ENCODE measurements at places on chromosomes 1 and 21.

- H3K4me1 ChIP-seq, result peaks cover 11% of the 10 kb centered on the region
- peaks cover 74% of the 10 kb centered on the region for H3K36me3 ChIP-seq
- H3K27ac ChIP-seq, result no peak overlapping the region
- no peaks in the 10 kb centered on the region for H3K27me3 ChIP-seq
- DNase-seq, result no peak
Observed at GRCh38 chr1:205172729-205173366, 38.7 kb downstream of the DSTYK start.

GRCh38 chr21:42846221-42846620 lies 33.1 kb downstream of the WDR4 start:
- peaks cover 93% of the 10 kb centered on the region for H3K36me3 ChIP-seq
- no peaks in the 10 kb centered on the region for H3K27me3 ChIP-seq
- no peak for DNase-seq
- H3K4me1 ChIP-seq, result no peaks in the 10 kb centered on the region
- no peak overlapping the region for H3K27ac ChIP-seq

DNA sequence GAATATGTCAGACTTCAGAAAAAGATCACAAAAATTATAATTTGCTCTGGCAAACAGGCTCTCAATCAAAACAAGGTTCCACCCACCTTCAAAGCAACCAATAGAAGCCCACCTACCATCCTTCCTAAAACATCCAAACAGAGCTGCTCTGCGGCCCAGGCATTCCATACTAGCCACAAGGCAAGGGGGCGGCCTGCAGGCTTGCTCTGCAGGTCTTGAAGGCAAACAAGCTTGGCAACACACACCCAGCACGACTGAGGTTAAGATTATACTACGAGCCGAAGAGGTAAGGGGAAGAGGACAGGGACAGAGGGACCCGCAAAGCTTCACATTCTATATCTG lies 207.3 kb downstream of the SLC45A1 start:
- no peak for DNase-seq
- peaks cover 33% of the 10 kb centered on the region for H3K4me1 ChIP-seq
- H3K36me3 ChIP-seq, result peaks cover 2% of the 10 kb centered on the region
- H3K27ac ChIP-seq, result peak overlapping the region; percentile 84
- H3K4me3 ChIP-seq, result peak overlapping the region; percentile 50
- H3K27me3 ChIP-seq, result no peaks in the 10 kb centered on the region

DNA sequence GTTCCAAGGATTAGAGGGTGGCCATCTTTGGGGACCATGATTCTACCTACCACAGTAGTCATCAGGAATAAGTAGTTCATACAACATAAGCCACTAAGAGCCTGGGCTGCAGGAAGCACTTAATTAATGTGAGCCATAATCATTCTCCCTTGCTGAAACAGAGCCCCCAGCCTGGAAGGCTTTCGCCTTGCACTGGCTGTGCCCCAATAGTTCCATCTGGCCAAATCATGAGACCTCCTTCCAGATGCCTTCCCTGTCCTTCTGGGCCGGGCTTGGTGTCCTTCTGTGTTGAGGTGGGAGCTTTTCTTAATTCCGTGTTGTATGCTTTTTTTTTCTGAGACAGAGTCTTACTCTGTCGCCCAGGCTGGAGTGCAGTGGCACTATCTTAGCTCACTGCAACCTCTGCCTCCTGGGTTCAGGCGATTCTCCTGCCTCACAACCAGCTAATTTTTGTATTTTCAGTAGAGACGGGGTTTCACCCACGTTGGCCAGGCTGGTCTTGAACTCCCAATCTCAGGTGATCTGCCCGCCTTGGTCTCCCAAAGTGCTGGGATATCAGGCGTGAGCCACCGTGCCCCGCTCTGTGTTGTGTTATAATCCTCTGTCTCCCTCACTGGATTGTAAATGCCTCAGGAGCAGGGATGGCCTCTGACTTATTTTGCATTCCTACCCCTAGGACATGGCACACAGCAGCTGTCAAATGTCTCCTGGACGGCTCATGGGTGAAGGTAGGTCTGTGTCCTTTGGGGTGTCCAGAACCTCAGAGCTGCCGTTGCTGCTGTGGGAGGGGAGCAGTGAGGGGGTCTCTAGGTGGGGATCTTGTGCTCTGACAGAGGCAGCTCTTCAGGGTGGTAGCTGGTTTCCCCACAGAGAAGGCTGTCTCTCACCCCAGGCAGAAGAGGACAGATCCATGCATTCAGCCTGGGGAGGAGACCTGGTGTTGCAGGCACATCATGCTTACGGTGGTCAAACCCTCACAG lies 10.1 kb downstream of the GNG4 start:
- H3K4me1 ChIP-seq, result peaks cover 10% of the 10 kb centered on the region
- no peaks in the 10 kb centered on the region for H3K27me3 ChIP-seq
- no peaks in the 10 kb centered on the region for H3K36me3 ChIP-seq

DNA sequence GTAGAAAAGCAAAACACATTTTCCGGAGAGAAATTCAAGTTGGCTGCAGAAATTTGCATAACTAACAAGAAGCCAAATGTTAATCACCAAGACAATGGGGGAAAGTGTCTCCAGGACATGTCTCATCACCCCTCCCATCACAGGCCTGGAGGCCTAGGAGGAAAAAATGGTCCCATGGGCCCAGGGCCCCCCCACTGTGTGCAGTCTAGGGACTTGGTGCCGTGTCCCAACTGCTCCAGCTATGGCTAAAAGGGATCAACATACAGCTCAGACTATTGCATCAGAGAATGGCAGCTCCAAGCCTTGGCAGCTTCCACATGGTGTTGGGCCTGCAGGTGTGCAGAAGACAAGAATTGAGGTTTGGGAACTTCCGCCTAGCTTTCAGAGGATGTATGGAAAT lies 138.2 kb downstream of the USH2A start:
- no peak for DNase-seq
- H3K4me3 ChIP-seq, result no peak overlapping the region
- H3K27me3 ChIP-seq, result no peaks in the 10 kb centered on the region
- no peaks in the 10 kb centered on the region for H3K4me1 ChIP-seq
- no peaks in the 10 kb centered on the region for H3K36me3 ChIP-seq

- H3K27ac ChIP-seq, result no peak overlapping the region
- no peak overlapping the region for H3K4me3 ChIP-seq
- no peak for DNase-seq
- H3K4me1 ChIP-seq, result peaks cover 48% of the 10 kb centered on the region
- no peaks in the 10 kb centered on the region for H3K27me3 ChIP-seq
- H3K36me3 ChIP-seq, result no peaks in the 10 kb centered on the region
Observed at GRCh38 chr21:16193496-16194094, 463.8 kb downstream of the USP25 start.

DNA sequence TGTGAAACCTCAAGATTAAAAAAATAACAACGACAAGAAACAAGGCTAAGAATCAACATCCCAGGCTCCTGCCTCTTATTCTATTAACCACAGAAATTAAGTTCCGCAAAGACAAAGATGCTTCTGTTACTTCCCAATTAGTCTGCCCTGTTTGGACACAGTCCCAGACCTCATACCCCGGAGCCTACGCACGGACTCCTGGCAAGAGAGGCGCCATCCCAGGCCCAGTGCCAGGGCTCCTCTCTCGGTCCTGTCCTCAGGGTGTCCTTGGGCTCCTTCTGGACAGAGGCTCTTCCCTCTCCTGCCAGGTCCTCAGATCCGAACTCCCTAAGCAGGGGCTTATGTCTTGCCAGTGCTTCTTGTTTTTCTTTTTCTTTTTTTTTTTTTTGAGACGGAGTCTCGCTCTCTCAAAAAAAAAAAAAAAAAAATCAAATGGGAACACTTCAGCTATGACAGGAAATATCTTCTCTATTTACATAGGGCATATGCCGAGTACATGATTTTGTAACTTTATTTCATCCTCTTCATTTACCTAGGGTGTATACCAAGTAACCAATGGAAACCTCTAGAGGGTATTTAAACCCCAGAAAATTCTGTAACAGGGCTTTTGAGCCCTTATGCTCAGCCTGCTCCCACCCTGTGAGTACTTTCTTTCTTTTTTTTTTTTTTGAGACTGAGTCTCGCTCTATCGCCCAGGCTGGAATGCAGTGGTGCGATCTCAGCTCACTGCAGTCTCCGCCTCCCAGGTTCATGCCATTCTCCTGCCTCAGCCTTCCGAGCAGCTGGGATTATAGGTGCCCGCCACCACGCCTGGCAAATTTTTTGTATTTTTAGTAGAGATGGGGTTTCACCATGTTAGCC lies 11.7 kb upstream of the ENO1 start:
- no peaks in the 10 kb centered on the region for H3K36me3 ChIP-seq
- peak overlapping the region; percentile 82 for H3K27ac ChIP-seq
- DNase-seq, result peak; percentile 59
- no peaks in the 10 kb centered on the region for H3K27me3 ChIP-seq
- H3K4me3 ChIP-seq, result peak overlapping the region; percentile 60

DNA sequence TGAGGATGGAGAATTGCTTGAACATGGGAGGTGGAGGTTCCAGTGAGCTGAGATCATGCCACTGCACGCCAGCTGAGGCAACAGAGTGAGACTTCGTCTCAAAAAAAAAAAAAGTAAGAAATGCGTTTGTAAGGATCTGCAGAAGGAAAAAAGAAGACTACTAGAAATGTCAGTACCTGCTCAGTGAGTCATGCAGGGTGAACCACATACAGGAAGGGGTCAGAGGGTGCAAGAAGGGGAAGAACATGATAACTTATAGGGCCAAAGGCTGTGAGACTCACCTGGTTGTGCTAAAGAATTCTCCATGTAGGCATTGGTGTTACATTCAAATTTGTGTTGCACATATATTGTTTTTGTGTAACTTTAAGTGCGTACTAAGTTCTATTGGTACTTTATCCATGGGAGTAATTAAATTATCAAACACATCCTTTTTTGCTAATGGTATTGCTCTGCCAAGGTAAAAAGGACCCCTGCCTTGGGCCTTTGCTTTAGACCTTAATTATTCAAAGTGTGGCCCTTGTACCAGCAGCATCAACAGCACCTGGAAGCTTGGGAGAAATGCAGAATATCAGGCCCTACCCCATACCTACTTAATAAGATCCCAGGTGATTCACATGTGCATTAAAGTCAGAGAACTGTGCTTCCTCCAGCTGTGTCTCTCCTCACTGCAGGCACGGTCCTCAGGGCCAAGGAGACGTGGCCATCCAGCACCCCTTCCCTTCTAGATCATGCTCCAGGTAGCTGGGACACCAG lies 96.4 kb upstream of the PPP2R5A start:
- peaks cover 17% of the 10 kb centered on the region for H3K4me1 ChIP-seq
- no peak for DNase-seq
- no peaks in the 10 kb centered on the region for H3K27me3 ChIP-seq
- no peak overlapping the region for H3K4me3 ChIP-seq
- no peaks in the 10 kb centered on the region for H3K36me3 ChIP-seq
- H3K27ac ChIP-seq, result no peak overlapping the region

GRCh38 chr1:177825276-177825901 lies 144.5 kb downstream of the SEC16B start:
- no peaks in the 10 kb centered on the region for H3K27me3 ChIP-seq
- no peaks in the 10 kb centered on the region for H3K36me3 ChIP-seq
- no peak overlapping the region for H3K27ac ChIP-seq
- no peak for DNase-seq
- H3K4me3 ChIP-seq, result no peak overlapping the region

- no peak for DNase-seq
- no peaks in the 10 kb centered on the region for H3K27me3 ChIP-seq
- H3K27ac ChIP-seq, result no peak overlapping the region
- no peak overlapping the region for H3K4me3 ChIP-seq
Observed at GRCh38 chr1:65493802-65494201, 73.3 kb downstream of the LEPR start.

- no peaks in the 10 kb centered on the region for H3K4me1 ChIP-seq
- no peak for DNase-seq
- no peaks in the 10 kb centered on the region for H3K36me3 ChIP-seq
- H3K4me3 ChIP-seq, result no peak overlapping the region
Observed at GRCh38 chr1:71399594-71399993, 318.8 kb upstream of the ZRANB2 start.

GRCh38 chr1:37410815-37411214 lies 63.6 kb upstream of the ZC3H12A start:
- H3K27ac ChIP-seq, result no peak overlapping the region
- DNase-seq, result no peak
- no peaks in the 10 kb centered on the region for H3K36me3 ChIP-seq
- no peaks in the 10 kb centered on the region for H3K4me1 ChIP-seq
- no peaks in the 10 kb centered on the region for H3K27me3 ChIP-seq

- H3K27me3 ChIP-seq, result peaks cover 5% of the 10 kb centered on the region
- H3K36me3 ChIP-seq, result no peaks in the 10 kb centered on the region
- H3K27ac ChIP-seq, result no peak overlapping the region
- no peaks in the 10 kb centered on the region for H3K4me1 ChIP-seq
Observed at GRCh38 chr1:229896306-229896705, 170.7 kb upstream of the GALNT2 start.
